ENCODE measurements at places on chromosomes 2 and 18.

DNA sequence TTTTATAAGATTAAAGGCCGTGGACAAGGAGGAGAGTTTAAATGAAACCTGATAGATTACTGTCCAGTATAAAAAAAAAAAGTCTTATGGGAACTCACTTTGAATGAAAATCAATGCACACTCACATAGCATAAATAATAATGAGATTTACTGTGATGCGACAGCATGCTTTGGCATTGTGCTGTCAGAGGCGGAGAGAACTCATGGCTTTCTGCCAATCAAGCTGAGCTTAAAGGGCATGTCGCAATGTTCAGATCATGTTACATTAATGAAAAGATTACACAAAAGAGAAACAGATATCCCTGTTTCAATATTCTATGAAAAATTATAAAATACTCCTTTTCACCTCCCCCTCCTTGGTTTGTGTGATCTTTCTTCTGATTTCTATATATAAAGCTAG is 310.8 kb downstream of the ERBB4 start:
- DNase-seq: no peak

DNA sequence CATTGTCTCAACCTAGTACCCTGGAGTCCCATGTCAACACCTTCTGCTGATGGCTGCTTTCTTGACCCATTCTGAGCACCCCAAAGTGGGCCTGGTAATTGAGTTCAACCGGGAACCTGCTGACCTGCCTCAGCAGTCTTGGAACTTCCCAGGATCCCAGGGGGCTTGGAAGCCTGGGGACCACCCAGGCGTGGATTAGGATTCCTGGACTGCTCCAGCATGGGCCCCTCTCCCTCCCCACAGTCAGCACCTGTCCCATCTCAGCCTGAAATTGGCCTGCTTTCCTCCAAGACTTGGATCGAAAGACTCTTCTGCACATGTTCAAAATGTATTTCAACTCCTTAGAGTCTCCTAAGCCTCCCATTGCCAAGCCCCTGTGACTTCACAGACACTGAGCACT is 15.4 kb upstream of the MRPL33 start:
- DNase-seq: no peak

GRCh38 chr2:26346454-26347053 is at the start of gene ADGRF3:
Gene ADGRF3 (minus strand): TSS chr2:26346789. CDS start chr2:26346234, 555 bp downstream.
- DNase-seq: peak; percentile 67

DNA sequence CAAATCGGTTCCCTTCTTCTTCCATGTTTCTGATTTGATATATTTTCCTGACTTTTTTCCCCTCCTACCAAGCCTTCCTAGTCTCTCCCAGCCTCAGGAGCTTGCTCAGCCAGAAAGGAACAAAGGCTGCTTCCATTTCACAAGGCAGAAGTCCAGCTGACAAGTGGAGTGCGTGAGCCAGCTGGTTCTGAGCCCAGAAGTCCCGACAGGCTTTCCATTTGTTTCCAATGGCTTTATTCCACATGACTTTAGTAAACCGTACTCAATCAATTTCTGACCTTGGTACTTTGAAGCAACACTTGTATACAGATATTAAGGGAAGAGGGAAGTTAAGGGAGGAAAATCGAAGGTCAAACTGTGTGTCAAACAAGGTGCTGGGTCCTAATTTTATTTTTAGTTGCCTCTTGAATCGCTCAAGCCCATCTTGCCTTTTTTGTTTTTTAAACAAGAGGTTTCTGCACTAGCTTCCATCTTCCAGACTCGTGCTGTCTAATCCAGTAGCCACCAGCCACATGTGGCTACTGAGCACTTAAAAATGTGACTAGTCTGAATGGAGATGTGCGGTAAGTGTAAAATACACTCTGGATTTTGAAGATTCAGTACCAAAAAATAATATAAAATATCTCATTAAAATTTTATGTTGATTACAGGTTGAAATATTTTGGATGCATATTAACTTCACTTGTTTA is 36.2 kb downstream of the WIPF1 start:
- DNase-seq: no peak

DNA sequence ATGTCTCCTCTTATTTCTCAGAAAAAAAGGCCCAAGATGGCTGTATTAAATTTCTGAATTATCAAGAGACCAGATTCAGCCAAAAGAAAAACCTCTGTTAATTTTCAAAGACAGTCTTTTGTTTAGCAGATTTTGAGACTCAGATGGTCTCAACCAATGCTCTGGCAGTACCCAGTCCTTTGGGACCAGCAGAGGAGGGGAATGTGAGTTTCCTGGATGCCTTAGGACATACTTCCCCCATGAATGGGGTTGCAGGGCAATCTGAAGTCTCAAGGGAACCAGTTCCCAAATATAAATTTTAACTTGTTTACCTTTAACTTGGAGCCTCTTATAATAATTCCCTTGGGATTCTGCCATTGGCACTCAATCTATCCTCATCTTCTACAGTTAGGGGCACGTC is 107.8 kb upstream of the ZNF521 start:
- DNase-seq: no peak
